ENCODE measurements at places on chromosomes 1 and 21.

DNA sequence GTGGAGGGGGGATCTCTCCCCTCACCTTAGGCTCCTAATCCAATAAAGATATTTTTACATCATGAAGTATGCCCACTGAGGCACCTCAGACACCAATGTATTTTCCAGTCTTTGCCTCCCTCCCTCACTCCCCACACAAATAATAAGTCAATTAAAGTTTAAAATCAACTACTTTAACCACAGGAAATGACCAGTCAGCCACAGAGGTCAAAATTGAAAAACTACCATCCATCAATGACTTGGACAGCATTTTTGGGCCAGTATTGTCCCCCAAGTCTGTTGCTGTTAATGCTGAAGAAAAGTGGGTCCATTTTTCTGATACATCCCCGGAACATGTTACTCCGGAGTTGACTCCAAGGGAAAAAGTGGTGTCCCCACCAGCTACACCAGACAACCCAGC lies 70.6 kb upstream of the DYNLT5 start:
- no peak for DNase-seq

DNA sequence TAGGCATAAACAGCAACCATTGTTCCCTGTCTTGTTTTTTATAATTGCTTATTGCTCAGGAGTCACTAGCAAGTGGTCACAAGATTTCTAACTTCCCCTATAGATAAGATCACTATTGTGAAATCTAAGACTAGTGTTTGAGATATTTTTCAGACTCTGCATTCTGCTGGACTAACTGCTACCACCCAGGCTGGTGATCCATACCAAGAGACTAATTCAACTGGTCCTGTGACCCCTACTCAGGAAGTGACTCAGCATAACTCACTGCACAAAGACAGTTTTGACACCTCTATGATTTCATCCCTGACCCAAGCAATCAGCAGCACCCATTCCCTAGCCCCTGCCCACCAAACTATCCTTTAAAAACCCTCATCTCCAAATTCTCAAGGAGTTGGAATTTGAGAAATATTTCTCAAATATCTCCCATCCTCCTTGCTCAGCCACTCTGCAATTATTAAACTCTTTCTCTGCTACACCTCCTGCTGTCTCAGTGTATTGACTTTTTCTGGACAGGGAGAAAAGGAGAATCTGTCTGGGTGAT lies 52.7 kb downstream of the TRIM33 start:
- peak; percentile 22 for DNase-seq

DNA sequence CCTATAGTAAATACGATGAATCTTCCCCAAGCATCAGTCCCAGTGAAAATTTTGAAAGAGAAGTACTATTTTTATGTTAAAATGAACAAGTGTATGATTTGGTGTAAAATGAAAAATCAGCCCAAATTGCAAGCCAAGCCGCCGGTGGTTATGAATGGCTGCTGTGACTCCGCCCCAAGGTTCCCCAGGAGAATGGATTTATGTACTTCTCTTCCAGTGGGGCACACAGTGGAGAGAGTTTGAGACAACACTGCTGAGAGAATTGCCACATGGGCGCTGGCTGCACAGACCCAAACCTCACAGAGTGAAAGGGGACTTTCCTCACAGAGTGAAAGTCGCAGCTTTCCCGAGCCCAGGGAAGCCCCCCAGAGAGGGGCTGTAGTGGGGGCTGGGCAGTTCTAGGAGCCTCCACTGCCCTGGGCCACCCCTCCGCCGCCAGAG lies 24.0 kb downstream of the CDK18 start:
- no peak for DNase-seq

GRCh38 chr1:94597701-94598100 lies 56.1 kb upstream of the F3 start:
- no peak for DNase-seq

DNA sequence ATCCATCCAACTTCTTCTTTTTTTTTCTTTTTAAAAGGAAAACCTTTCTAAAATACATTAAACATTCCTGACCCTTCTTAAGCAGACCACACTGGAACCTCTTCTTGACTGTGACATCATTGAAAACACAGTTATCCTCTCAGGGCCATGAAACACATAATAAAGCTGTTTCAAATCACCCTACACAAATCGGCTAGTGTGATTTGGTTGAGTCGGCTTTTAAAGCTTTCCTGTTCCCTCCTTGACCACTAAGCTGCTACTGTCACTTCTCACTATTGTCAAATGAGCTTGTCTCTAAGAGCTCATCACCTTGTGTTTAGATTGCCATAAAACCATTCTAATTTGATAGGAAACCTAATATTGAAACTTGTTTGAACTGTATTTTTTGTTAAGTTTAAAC lies 5.9 kb downstream of the USP24 start:
- no peak for DNase-seq

- DNase-seq = no peak
Measured at GRCh38 chr1:235145639-235146038, 15.4 kb downstream of the RBM34 start.

GRCh38 chr21:44348861-44349260 lies 4.6 kb upstream of the TRPM2 start:
- no peak for DNase-seq

GRCh38 chr1:71717186-71717585 lies 565.2 kb downstream of the NEGR1 start:
- no peak for DNase-seq

GRCh38 chr21:16742741-16743140 lies 770.1 kb upstream of the CXADR start:
- DNase-seq = no peak

DNA sequence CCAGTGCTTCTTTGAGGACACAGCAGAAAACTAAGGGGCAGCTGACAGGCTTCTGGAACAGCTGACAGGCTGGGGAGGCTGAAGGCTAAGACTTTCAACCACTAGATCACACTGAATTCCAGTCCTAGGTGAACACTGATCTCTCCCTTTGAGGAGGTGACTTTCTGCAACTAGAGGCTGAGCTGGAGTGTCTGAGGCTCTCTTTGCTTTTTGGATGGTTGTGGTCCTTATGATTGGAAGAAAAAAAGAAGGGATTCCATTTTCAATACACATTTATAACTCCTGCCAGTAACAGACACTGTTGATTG lies 1.4 kb downstream of the IL6R start:
- DNase-seq = peak; percentile 26

- no peak for DNase-seq
Measured at GRCh38 chr1:85360730-85361493, 84.5 kb upstream of the BCL10 start.

DNA sequence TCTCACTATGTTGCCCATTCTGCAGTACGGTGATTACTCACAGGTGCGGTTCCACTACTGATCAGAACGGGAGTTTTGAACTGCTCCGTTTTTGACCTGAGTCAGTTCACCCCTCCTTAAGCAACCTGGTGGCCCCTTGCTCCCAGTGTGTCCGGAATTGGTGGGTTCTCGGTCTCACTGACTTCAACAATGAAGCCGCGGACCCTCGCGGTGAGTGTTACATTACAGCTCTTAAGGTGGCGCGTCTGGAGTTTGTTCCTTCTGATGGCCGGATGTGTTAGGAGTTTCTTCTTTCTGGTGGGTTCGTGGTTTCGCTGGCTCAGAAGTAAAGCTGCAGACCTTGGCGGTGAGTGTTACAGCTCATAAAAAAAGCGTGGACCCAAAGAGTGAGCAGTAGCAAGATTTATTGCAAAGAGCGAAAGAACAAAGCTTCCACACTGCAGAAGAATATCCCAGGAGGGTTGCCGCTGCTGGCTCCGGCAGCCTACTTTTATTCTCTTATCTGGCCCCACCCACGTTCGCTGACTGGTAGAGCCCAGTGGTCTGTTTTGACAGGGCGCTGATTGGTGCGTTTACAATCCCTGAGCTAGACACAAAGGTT lies 17.6 kb upstream of the PARP1 start:
- peak; percentile 50 for DNase-seq

DNA sequence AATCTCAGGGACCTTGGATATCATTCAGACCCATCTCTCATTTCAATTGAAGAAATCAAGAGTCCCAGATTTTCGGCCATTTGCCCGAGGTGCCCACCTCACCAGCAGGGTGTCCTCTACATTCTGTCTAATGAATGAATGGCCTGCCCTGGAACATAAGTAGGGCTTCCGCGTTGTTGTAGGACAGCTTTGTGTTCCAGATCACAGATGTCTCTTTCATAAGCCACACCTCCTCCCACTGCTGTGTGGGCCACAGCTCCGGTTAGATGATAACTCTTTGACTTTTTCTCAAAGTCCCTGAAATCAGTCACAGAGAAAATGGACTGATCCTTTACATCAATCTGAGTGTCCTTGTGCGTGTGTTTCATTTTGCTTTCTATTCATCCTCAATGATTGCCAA lies 144.4 kb downstream of the RGS7 start:
- DNase-seq = no peak

GRCh38 chr1:225998560-225999226 lies 450 bp downstream of the SDE2 start:
- no peak for DNase-seq

DNA sequence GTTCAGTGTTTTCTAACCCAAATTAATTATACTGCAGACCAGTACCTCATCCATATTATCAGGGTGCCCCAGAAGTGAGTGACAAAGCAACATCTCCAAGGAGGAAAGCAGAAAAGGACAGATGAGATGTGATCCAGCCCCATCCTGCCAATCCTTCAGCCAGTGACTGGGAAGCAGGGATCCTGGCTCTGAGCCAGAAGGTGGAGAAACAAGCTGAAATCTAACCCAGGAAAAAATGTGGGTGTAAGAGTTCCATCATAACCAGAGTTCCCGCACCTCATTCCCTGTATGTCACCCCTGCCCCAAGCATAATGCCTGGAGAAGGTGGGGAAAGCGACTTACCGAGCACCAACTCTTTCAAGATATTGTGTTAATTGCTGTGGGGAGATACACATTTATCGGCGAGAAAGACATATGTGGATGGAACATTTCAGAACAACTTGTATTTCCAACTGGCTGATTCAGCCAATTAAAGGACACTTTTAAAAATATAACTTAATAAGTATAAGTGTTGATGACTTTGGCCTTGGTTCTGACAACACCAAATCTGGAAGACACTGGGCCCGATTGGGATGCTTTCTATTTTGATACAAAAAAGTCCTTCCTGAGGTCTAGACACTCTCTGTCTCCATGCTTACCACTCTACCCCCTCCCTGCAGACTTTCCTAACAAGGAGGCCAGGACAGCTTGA lies 14.9 kb downstream of the PLEKHA6 start:
- DNase-seq = no peak

GRCh38 chr21:17257784-17258183 lies 255.1 kb upstream of the CXADR start:
- no peak for DNase-seq

- no peak for DNase-seq
Measured at GRCh38 chr1:61424382-61424781, 300.6 kb downstream of the TM2D1 start.

GRCh38 chr1:1920057-1920607 lies 1.1 kb upstream of the TMEM52 start:
- DNase-seq = no peak

GRCh38 chr1:227234998-227235405 lies 83.3 kb downstream of the CDC42BPA start:
- peak; percentile 27 for DNase-seq

GRCh38 chr1:210800301-210800700 lies 333.6 kb downstream of the KCNH1 start:
- DNase-seq = no peak

DNA sequence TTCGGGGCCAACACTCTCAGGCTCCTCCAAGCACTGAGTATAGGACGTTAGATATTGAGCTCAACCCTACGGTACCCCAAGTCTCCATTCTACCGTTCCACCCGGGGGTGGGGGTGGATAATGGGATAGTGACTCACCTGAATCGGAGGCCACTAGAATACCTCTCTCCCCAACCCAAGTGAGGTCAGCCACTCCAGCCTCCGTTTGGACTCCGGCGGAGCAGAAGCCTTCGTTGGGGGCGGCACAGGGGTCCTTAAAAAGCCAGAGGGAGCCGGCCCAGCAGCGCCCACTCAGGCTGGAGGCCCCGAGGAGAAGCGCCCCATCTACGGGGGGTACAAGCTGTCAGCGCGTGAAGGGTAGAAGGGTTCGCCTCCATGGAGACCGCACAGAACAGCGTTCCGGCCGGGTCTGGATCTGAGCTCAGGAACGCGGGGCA lies 556 bp downstream of the WDR77 start:
- DNase-seq = peak; percentile 35

GRCh38 chr1:175168782-175169181 lies 23.8 kb downstream of the KIAA0040 start:
- DNase-seq = no peak

GRCh38 chr1:70387507-70387906 lies 23.6 kb upstream of the CTH start:
- no peak for DNase-seq

GRCh38 chr1:212413902-212414327 lies 771 bp downstream of the PACC1 start:
- no peak for DNase-seq

GRCh38 chr1:11764519-11764918 lies 2.5 kb downstream of the C1orf167 start:
- DNase-seq = no peak

DNA sequence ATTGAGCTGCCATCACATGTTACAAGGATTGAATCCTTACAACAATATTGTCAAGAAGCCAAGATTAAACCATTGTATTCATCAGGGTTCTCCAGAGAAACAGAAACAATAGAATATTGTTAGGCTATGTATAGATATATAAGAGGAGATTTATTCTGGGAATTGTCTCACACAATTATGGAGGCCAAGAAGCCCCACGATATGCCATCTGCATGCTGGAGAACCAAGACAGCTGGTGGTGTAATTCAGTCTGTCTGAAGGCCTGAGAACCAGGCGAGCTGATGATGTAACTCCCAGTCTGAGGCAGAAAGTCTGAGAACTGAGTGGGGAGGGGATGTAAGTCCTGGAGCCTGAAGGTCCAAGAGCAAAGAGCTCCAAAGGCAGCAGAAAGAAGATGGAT lies 14.5 kb upstream of the TTF2 start:
- no peak for DNase-seq

- DNase-seq = no peak
Measured at GRCh38 chr1:53046930-53047329, 15.1 kb upstream of the PODN start.

DNA sequence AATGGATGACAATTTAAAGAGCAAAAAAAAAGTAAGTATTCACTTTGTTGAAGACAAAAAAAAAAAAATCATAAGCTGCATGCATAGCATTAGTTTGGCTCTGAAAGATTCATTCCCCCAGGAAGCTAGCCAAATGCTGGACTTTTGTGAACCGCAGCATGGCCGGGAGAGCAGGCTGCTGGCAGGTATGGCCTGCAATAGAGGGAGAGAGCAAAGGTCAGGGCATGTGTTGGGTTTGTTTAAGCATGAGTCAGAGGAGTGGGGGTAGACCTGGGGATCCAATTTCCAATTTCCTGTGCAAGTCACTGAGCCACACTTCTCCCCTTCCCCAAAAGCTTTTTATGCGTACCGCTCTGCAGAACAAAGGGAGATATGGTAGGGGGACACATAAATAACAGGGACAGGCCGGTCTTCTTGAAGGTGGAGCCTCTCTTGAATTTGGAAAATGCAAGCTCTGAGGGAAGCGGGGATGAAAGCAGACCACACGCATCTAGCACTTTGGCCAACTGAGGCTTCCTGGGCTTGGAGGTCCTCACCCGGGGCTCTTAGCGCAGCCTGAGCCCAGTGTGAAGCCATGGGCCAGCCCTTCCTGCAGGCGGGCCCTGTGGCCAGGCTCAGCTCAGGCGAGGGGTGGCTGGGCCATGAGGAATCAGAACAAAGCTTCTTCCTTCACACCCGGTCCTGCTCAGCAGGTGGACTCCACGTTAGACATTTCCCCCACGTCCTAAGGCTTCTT lies 171.1 kb downstream of the TOMM20 start:
- no peak for DNase-seq

- no peak for DNase-seq
Measured at GRCh38 chr1:212470059-212470458, 37.3 kb downstream of the NENF start.

GRCh38 chr1:104804147-104804546 lies 1054.4 kb downstream of the AMY1C start:
- no peak for DNase-seq
